Mesothelial cell of epicardium (in vitro differentiated cells): ENCODE measurements at places on chromosomes 16 and 17. TPM values are rescaled to one million over a fixed set of nuclear protein-coding genes. Genes with fewer than 3 reads are reported as not detected.

DNA sequence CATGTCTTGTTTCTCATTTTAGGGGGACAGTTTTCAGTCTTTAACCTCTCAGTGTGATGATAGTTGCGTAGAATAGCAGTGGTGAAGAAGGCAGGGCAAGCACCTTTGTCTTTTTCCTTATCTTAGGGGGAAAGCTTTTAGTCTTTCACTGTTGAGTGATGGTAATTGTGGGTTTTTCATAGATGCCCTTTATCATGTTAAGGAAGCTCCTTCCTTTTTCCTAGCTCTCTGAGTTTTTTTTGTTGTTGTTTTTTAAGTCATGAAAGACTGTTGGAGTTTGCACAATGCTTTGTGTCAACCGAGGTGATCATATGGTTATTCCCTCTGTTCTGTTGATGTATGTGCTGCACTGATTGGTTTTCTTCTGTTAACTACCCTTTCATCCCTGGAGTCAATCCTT is 15.7 kb downstream of the NOL11 start:
- peak overlapping the region; percentile 2 for H3K27ac ChIP-seq
- DNase-seq = no peak
- H3K4me3 ChIP-seq = no peak overlapping the region
- H3K27me3 ChIP-seq = no peaks in the 10 kb centered on the region

- H3K4me1 ChIP-seq = peaks cover 33% of the 10 kb centered on the region
- no peaks in the 10 kb centered on the region for H3K27me3 ChIP-seq
- no peak for DNase-seq
- no peak overlapping the region for H3K4me3 ChIP-seq
Observed at GRCh38 chr17:82609655-82610054, 38.6 kb downstream of the WDR45B start.

GRCh38 chr16:58462997-58463941 is 36.7 kb upstream of the NDRG4 start:
- DNase-seq = peak; percentile 32
- no peaks in the 10 kb centered on the region for H3K36me3 ChIP-seq
- H3K4me1 ChIP-seq = peaks cover 7% of the 10 kb centered on the region
- H3K27me3 ChIP-seq = peaks cover 79% of the 10 kb centered on the region
- H3K27ac ChIP-seq = no peak overlapping the region

- DNase-seq = peak; percentile 87
- peak overlapping the region; percentile 23 for H3K27ac ChIP-seq
- no peaks in the 10 kb centered on the region for H3K36me3 ChIP-seq
- no peaks in the 10 kb centered on the region for H3K27me3 ChIP-seq
- H3K4me3 ChIP-seq = no peak overlapping the region
- peaks cover 25% of the 10 kb centered on the region for H3K4me1 ChIP-seq
Observed at GRCh38 chr17:38349097-38349730, 2.4 kb upstream of the SOCS7 start.

DNA sequence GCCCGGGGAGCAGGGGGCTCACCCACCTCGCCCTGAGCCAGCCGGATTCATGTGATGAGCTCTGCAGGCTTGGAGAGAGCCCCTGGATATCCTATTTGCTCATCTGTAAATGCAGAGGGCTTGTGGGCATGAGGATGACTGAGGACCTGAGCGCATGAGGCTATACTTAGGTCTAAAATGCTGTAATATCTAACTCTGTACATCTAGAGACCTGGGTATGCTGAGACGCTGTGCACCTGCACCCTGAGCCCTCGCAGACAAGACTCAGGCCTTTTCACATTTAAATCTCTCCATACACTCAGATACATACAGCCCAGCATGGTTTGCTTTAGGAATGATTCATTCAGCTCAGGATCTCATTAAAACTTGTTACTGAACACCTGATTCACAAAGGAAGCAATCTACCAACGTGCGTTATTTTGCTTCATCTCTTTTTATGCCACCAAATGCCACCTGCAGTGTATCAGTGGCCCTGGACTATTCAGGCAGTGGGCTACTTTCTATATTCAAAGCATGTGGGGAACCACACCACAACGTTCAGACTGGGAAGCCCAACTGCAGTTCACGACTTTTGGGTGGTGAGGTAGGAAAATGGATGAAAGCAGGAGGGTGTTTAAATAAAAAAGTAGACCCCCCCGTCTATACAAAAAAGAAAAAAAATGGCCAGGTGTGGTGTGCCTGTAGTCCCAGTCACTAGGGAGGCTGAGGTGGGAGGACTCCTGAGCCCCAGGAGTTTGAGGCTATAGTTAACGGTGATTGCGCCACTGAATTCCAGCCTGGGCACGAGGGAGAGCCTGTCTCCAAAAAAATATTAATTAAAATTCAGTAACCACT is 12.0 kb downstream of the USP7 start:
- no peak overlapping the region for H3K4me3 ChIP-seq
- H3K27ac ChIP-seq = peak overlapping the region; percentile 11
- H3K27me3 ChIP-seq = no peaks in the 10 kb centered on the region
- DNase-seq = no peak
- H3K4me1 ChIP-seq = peaks cover 53% of the 10 kb centered on the region

DNA sequence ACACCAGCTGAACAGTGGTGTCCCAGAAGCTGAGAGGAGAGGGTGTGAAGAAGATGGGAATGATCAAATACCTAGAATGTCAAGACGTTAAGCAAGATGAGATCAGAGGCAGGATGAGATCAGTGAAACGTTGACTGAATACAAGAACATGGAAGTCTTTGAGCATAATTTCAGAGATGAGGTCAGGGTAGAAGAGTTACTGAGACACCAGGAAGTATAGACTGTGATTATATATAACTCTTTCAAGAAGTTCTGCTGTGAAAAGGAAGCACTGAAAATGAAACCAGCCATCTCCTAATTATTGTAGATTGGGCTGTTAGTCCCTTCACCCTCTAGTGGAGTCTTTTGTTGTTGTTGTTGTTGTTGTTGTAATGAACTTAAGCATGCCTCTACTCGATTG is 9.1 kb downstream of the SHCBP1 start:
- H3K36me3 ChIP-seq = peaks cover 3% of the 10 kb centered on the region
- H3K27me3 ChIP-seq = no peaks in the 10 kb centered on the region
- DNase-seq = no peak
- H3K27ac ChIP-seq = no peak overlapping the region
- H3K4me3 ChIP-seq = no peak overlapping the region

GRCh38 chr16:86347090-86347489 is 163.2 kb upstream of the FOXF1 start:
- DNase-seq = no peak
- no peak overlapping the region for H3K4me3 ChIP-seq
- H3K36me3 ChIP-seq = no peaks in the 10 kb centered on the region
- H3K27ac ChIP-seq = no peak overlapping the region
- peaks cover 41% of the 10 kb centered on the region for H3K4me1 ChIP-seq
- H3K27me3 ChIP-seq = peaks cover 58% of the 10 kb centered on the region

GRCh38 chr17:19769946-19770652 is 22.0 kb upstream of the ALDH3A1 start:
- H3K27me3 ChIP-seq = no peaks in the 10 kb centered on the region
- DNase-seq = no peak
- no peak overlapping the region for H3K4me3 ChIP-seq
- H3K27ac ChIP-seq = peak overlapping the region; percentile 95
- H3K36me3 ChIP-seq = peaks cover 1% of the 10 kb centered on the region
- peaks cover 10% of the 10 kb centered on the region for H3K4me1 ChIP-seq

DNA sequence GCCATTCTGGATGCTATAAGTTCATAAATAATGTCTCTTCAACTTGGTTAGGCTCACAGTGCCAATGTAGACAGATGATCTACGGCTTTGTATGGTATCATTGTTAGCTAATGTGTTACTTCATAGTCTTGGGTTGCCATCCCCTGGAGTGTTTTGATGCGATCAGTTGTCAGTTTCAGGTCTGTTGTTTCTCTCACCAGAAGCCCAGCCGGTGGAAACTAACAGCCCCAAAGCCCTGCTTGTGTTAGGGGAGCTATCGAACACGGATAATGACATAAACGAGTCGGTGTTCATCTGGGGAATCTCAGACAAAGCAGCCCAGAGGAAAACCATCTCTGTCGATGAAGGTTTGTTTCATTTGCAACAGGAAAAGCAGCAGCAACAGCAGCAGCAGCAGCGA is 107.4 kb upstream of the ANKFN1 start:
- H3K4me1 ChIP-seq = no peaks in the 10 kb centered on the region
- no peak for DNase-seq
- no peak overlapping the region for H3K4me3 ChIP-seq
- no peaks in the 10 kb centered on the region for H3K36me3 ChIP-seq
- peaks cover 59% of the 10 kb centered on the region for H3K27me3 ChIP-seq

GRCh38 chr17:32609085-32609484 is 122.3 kb downstream of the CDK5R1 start:
- no peak overlapping the region for H3K4me3 ChIP-seq
- H3K36me3 ChIP-seq = peaks cover 26% of the 10 kb centered on the region
- H3K27ac ChIP-seq = no peak overlapping the region
- no peak for DNase-seq
- H3K4me1 ChIP-seq = no peaks in the 10 kb centered on the region
- H3K27me3 ChIP-seq = no peaks in the 10 kb centered on the region

DNA sequence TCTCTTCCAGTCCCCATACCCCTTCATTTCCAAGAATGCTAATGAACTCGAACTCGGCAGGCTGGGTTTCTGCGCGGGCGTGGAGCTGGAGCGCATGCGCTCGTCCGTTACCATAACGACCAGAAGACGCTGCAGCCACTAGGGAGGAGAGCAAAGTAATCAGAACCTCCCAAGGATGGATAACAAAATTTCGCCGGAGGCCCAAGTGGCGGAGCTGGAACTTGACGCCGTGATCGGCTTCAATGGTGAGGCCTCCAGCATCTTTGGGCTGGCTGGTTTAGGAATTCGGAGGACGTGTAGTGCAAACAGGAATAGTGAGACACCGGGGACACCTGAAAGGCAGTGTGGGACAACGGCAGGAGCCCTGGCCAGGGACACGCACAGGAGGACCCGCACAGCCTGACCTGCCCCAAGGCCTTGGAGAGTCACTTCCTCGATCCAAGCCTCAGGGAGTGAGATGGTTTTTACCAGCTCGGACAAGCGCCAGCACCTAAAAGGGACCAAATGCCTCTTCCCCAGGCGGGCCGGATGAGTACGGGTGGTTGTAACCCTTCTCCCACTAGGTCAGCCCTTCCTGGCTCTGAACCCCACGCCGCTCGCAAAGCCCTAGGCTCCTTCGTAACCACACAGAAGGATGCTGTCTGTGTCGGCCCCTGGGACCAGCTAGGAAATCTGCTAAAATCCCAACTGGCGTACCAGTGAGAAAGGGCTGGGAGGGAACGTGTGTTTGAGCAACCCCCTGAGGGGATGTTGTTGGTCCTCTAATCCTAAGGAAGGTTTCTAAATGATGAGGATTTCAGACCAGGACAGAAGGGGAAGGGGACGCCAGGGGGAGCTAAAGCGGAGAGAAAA is at the start of gene CFAP52:
TSS of gene CFAP52 (plus strand) at position 122 of the 852 bp plus-strand sequence. CDS start at position 176, 54 bp downstream.
- peak within 1 kb of the TSS; percentile 92 for H3K27ac ChIP-seq
- H3K27me3 ChIP-seq = no peaks in the 10 kb centered on the region
- DNase-seq = peak; percentile 86
- peak within 1 kb of the TSS; percentile 91 for H3K4me3 ChIP-seq
- H3K36me3 ChIP-seq = no peaks in the 10 kb centered on the region
- peaks cover 9% of the 10 kb centered on the region for H3K4me1 ChIP-seq

GRCh38 chr17:44200478-44201155 is 933 bp upstream of the ATXN7L3 start:
- peak overlapping the region; percentile 87 for H3K4me3 ChIP-seq
- DNase-seq = no peak
- H3K36me3 ChIP-seq = peaks cover 9% of the 10 kb centered on the region
- peaks cover 37% of the 10 kb centered on the region for H3K4me1 ChIP-seq

- H3K36me3 ChIP-seq = peaks cover 26% of the 10 kb centered on the region
- no peak for DNase-seq
- no peak overlapping the region for H3K4me3 ChIP-seq
- H3K4me1 ChIP-seq = peaks cover 40% of the 10 kb centered on the region
Observed at GRCh38 chr17:18321309-18321708, 6.2 kb downstream of the SMCR8 start.

DNA sequence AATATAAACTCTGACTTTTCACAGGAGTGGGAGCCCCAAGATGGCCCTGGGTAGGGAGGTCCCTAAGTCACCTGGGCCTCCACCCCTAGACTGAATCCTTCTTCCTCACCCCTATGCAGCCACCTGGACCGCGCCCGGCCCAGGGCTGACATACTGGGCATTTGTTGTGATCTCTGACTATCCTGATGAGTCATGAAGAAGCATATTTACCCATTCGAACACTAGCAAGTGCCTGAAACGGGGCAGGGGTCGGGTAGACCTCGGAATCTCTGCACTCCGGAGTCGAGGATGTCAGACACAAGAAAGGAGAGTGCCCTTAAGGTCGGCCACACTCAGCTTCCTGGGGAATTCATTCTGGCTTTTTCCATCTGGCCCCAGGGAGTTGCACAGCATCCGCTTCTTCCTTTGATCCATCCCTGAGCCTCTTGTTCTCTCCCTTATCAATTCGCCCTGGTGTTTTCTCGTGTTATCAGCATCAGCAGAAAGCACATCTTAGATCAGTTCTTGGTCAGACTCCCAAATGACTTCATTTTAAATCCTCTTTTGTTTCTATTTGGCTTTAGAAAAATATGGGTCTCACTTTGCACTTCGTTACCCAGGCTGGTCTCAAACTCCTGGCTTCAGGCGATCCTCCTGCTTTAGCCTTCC is 10.4 kb downstream of the METTL22 start:
- no peak overlapping the region for H3K27ac ChIP-seq
- peaks cover 41% of the 10 kb centered on the region for H3K36me3 ChIP-seq
- H3K4me1 ChIP-seq = no peaks in the 10 kb centered on the region
- H3K27me3 ChIP-seq = no peaks in the 10 kb centered on the region
- DNase-seq = no peak

DNA sequence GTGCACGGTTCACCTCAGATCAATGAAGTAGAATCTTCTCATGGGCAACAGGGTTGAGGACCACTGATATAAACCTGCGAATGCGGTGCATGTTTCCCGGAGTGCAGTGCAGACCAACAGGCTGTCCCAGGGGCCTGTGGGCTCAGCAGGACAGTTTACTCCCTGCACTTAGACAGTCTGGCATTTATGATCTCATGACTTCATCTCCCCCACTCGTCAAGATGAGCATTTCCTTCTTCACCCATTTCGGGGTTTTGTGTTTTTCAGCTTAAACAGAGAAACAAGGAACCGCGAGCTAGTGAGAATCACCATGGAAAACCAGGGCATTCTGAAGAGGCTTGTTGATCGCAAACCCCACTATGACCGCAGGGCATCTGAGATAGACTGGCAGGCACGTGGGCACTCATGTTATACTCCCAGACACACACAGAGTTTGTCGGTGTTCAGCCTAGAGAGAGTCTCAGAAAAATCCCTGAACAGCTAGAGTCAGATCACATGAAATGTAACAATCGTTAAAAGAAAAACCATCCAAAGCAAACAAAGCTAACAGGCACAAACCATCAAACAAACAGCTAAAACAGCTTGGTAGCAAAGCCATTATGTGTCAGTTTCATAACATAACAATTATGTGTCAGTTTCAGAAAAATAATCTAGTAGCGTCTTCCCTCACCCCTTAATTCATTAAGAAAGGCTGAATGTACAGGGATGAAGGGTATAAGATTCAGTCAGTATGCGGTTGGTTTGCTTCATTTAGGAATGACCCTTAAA is 2.9 kb downstream of the CFAP97D1 start:
- peaks cover 42% of the 10 kb centered on the region for H3K27me3 ChIP-seq
- peaks cover 4% of the 10 kb centered on the region for H3K4me1 ChIP-seq
- no peak for DNase-seq
- H3K4me3 ChIP-seq = no peak overlapping the region
- H3K36me3 ChIP-seq = no peaks in the 10 kb centered on the region

AOC3 gene
- total RNA-seq = 1.5 to 2.3 TPM (median 1.9 TPM) in 3 replicates

NSRP1 gene
- total RNA-seq = 27.9 to 32.7 TPM (median 30.2 TPM) in 3 replicates

ABCA9 gene
- total RNA-seq = 0.86 to 1.5 TPM (median 1.3 TPM) in 3 replicates

PRSS22 gene
- total RNA-seq = 22.8 to 25.1 TPM (median 24.9 TPM) in 3 replicates

BLMH gene
- 44.7 to 47.9 TPM (median 46.4 TPM) in 3 replicates for total RNA-seq

SPNS3 gene
- total RNA-seq = not detected in 3 replicates
